CD4-positive, alpha-beta T cell treated with Interleukin-4 for 1 hour (primary cell): ENCODE measurements at places on chromosomes 6 and 20.
A peak's percentile ranks its signal among the peaks of the same experiment; 100 is the strongest.

- no peak for DNase-seq
These were observed 42.3 kb downstream of the MYLK4 start for GRCh38 chr6:2708456-2708855.

- DNase-seq: no peak
These were observed 71.9 kb upstream of the RREB1 start for GRCh38 chr6:7035837-7036249.

GRCh38 chr6:70270287-70271005 lies 32.4 kb downstream of the COL9A1 start:
- no peak for DNase-seq

DNA sequence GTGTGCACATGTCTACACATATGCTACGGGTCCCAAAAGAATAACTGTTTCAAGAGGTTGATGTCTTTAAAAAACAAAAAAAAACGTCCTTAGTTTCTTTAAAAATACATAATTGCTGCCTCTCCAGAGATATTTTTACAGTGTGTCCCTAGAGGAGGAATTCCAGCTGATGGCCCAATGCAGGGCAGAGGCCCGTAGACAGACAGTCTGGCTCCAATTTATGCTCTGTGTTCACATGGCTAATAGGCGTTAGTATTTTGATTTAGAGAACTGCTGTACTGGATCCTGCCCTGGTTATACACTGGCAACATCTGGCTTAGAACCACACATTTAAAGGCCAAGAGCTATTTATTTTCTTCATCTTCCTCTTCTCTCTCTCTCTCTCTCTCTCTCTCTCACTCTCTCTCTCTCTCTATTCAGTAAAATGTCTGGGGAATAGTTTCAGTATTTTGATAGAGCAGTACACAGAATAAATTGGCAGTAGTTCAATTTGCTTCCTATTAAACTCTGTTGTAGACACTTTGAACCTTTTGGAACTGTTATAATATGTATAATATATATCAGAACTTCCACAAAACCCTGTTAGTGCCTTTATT lies 260.6 kb downstream of the EYA4 start:
- DNase-seq: no peak

GRCh38 chr20:62787866-62788265 lies 8.4 kb upstream of the MRGBP start:
- DNase-seq: no peak

DNA sequence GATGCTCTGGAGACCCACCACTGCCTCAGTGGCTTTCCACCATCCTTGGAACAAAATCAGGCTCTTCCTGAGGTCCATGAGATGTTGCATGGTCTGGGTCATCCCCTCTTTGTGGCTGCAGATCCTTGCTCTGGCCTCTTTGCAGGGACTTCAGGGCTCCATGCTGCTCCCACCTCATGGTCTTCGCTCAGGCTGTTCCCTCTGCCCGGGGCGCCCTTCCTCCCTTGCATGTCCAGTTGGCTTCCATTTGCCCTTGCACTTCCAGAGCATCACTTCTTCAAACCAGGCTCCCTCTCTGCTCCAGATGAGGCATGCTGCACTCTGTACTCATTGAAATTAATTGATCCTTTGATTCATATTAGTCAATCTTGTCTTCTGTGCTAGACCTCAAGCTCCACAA lies 4.4 kb upstream of the PHACTR3 start:
- no peak for DNase-seq

DNA sequence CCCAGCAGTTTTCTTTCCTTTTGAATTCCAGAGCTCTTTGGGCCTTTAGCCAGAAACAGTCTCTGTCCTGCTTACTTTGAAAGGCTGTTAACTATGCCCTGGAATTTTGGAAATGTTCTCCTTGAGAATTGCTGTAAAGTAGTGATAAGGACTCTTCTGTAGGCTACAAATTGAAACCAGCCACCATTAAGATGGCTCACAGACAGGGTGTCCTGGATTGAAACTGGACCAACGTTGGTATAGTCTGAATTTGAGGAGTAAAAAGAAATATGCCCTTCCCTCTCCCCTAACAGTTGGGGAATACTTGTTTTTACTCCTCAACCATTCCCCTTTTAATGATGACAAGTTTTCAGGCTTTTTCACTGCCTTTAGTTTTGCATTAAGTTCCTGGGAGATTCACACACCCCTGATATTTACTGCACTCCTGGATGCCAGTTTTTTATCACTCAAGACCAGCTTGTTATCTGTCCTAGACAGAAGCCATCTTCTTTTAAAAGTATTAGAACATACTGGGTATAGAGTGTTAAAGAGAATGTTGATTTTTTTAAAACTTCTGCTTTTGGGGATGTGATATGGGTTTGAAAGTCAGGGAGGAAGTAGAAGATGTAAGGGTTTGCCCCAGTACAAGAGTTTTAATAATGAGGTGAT lies 21.9 kb downstream of the TOP1 start:
- no peak for DNase-seq

DNA sequence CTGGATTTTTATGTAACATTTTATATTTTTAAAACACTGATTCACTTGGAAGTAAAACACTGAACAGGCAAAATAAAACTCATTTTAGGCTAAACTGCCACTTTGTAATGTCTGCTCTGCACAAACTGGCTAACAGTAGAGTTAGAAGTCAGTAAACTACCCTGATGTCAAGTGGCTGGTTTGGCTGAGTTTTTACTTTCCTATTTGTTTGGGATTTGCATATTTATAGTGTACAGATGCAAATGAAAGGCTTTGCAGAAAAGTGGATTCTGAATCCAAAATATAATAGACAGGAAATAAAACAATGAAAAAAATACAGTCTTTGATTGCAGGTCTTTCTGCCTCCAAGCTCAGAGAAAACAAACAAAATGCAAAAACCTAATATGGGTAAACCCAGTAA lies 213.1 kb downstream of the CDH26 start:
- no peak for DNase-seq

DNA sequence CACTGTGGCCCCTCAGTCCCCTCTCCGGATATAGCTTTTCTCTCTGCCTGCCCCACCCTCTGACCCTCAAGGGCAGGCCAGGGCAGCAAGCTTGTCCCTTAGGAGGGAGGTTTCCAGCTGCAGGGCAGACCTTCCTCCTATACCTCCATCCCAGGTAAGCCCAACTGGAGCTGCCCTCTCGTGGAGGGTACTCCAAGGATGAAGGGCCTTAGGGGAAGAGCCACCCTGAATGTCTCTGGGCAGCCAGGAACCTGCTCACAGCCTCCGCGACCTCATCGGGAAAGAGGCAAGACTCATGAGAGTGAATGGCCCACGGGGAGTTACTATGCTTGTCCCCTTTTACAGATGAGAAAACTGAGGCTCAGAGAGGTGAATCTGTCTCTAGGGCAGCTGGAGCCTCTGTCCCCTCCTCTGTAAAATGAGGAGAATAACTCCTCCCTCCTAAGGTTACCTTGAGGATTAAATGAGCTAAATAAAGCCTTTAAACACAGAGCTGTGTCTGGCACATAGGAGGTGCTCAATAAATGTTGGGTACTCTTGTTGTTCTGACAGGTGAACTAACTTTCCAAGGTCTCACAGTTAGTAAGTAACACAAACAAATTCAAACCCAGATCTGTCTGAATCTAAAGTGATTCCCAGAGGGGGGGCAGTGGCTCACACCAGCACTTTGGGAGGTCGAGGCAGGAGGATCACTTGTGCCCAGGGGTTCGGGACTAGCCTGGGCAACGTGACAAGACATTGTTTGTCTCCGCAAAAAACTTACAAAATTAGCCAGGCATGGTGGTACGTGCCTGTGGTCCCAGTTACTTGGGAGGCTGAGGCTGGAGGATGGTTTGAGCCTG lies 12.1 kb downstream of the SRXN1 start:
- DNase-seq: no peak

- no peak for DNase-seq
These were observed 84.6 kb downstream of the MAFB start for GRCh38 chr20:40604416-40604815.

DNA sequence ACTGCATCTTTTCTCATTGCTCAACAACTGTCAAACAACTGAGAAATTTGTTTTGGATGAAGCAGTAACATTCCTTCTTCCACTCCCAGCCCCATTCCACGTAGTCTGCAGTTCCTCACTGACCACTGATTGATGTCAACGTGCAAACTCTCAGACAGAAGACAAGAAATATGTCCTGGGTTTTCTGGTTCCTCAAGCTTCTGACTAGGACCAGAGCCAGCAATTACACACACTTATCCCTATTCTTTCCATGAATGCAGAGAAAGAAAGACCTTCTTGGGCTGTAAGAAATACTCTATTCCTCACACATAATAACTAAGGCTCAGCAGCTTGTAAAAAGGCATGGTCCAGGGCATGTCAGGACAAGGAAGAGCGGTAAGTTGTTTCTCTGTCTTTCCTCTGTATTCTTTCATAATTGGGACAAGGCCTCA lies 790.1 kb upstream of the SLC35B3 start:
- no peak for DNase-seq

- DNase-seq: no peak
These were observed 10.5 kb upstream of the RAMACL start for GRCh38 chr6:166596776-166597507.

DNA sequence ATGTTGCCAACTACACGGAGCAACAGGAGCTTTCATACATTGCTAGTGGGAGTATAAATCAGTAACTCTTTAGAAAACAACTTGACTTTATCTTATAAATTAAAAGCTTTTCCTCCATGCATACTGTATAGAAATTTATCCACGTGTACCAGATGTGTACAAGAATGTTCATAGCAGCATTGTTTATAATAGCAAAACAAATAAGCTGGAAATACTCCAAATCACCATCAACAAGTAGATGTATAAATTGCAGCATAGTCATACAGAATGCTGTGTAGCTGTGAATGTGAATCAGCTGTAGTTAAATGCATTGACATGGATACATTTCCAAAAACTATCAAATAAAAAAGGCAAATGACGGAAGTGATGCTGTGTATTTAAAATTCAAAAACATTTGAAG lies 6.0 kb downstream of the PSMF1 start:
- DNase-seq: no peak

DNA sequence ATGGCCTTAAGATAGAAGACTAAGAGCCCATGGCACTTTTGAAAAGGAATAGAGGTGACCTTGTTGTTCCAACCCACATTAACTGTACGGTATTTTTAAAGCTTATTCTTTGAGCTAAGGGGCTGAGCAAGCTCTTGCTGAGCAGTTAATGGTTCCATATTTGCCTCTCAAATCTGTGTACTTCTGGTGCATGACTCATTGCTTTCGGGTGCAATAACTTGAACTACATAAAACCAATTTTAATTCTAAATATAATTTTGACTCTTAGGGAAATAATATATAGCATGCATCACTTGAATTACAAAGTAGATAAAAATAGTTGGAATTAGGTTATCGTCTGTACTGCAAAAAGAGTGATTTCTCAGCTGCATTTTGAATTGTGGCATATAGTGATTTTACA lies 348.1 kb upstream of the CITED2 start:
- DNase-seq: no peak

GRCh38 chr20:55919319-55919718 lies 86.0 kb downstream of the CBLN4 start:
- DNase-seq: no peak

DNA sequence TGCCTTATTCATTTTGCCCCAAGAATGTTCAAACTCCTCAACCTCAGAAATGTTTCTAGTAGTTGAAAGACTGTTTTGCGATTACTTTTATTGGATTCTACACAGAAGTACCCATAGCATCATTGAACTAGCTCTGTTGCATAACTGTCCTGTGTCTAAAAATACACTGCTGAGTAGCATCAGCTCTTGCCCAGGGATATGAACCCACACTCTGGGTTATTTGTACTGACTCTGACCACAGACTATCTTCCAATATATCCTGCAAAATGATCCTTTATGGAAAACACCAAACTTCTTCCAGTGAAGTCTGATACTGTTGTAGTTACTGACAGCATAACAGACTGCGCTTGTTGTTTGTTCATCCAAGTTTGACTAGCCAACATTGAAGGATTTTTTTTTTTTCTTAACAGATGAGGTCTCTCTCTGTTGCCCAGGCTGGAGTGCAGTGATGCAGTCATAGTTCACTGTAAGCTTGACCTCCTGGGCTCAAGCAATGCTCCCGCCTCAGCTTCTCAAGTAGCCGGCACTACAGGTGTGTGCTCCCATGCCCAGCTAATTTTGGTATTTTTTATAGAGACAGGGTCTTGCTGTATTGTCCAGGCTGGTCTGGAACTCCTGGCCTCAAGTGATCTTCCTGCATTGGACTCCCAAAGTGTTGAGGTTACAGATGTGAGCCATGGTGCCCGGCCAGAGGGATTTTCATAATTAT lies 49.9 kb downstream of the TULP4 start:
- DNase-seq: no peak

DNA sequence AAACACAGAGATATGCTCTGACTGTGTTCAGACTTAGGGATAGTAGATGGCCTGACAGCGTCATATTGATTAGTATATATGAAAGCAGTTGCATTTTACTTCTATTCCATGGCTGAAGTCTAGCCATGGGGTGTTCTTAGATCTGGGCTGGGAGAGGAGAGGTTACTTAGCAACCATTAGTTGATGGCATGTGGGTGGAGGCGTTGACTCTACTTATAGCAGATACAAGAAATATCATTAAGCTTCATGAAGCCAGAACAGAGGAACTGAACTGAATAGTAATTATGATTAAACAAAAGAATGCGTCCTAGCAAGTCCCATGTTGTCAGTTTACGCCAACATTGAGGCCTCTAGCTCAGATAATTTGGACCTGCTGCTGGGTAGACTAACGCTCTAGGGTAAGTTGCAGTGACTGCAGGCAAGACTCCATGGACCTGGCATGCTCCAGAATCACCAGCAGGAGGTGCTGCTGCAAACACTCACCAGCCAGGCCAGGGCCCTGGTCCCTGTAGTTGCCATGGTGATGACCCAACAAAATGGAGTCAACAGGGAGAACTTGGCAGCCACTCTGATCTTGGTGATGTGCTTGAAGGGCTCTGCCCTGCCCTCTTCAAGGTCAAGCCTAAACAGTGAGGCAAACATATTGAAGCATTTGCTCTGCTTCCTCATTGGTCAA lies 477.3 kb downstream of the PREX1 start:
- no peak for DNase-seq

- no peak for DNase-seq
These were observed 11.3 kb upstream of the MAPRE1 start for GRCh38 chr20:32808438-32808837.

DNA sequence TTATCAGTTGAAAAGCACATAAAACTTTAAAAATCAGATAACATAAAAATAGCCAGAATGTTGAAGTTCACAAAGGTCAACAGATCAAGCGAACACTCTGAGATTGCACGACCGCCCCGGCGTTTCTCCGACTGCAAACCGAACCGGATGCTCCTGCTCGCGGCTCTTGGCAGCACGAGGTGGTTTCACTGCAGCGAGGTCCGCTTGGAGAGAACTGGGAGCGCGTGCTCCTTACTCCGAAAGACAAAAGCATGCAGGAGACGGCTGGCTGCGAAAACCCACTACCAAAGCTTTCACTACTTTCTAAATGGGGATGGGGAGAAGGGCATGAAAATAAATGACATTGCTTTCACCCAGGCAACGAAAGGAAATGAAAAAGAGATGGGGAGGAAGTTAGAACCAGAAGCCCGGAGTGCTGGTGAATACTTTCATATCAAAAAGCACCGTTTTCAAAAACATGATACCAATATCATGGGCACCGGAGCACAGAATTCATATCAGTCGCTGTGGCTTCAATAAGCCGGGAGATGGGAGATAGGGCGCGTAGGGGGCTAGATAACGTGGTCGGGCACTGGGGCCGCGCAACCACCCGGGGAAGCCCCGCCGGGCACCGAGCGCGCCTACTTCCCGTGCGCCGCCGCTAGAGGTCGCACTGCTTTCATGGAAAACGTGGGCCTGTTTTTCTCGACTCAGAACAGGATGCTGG lies 8.3 kb upstream of the ANKRD60 start:
- DNase-seq: peak; percentile 76
